ENCODE measurements at places on chromosomes 11 and 22.

GRCh38 chr11:74470526-74470925 is 3.2 kb upstream of the KCNE3 start:
- DNase-seq, result no peak

- DNase-seq, result no peak
Observed at GRCh38 chr11:64224151-64224890, 1.7 kb downstream of the TRPT1 start.

DNA sequence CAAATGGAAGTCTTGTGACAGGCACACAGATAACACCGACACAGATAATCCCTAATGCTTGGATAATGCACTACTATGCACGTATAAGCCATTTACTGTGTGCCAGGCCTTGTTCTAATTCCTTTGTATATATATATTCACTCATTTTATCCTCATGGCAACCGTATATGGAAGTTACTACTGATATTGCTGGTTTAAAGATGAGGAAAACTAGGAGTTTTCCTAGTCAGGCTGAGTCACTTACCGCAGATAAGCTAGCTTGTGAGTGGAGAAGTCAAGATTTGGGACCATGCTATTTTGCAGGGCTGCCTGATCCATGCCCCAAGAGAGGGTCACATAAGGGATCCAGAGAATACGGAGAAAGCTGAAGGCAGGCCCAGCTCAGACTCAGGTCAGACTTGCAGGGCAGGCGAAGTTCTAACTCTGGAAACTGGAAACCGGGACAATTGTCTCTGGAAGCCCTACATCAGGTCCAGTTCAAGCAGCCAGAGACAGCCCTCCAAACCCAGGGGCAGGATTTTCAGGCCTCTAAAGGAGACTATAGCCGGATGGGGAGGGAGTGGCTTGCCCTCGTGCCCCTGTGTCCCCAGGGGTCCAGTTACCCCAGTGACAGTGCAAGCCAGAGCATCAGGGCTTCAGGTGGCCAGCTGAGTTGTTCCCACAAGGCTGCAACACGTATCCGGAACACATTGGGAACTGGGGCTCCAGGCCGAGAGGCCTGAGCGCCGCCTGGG is 534.8 kb downstream of the INSC start:
- no peak for DNase-seq

GRCh38 chr11:73916435-73916834 is 34.4 kb upstream of the DNAJB13 start:
- no peak for DNase-seq

GRCh38 chr11:73425108-73425507 is 48.9 kb downstream of the RELT start:
- no peak for DNase-seq

GRCh38 chr11:31059529-31059928 is 310.0 kb downstream of the DCDC1 start:
- DNase-seq, result no peak

DNA sequence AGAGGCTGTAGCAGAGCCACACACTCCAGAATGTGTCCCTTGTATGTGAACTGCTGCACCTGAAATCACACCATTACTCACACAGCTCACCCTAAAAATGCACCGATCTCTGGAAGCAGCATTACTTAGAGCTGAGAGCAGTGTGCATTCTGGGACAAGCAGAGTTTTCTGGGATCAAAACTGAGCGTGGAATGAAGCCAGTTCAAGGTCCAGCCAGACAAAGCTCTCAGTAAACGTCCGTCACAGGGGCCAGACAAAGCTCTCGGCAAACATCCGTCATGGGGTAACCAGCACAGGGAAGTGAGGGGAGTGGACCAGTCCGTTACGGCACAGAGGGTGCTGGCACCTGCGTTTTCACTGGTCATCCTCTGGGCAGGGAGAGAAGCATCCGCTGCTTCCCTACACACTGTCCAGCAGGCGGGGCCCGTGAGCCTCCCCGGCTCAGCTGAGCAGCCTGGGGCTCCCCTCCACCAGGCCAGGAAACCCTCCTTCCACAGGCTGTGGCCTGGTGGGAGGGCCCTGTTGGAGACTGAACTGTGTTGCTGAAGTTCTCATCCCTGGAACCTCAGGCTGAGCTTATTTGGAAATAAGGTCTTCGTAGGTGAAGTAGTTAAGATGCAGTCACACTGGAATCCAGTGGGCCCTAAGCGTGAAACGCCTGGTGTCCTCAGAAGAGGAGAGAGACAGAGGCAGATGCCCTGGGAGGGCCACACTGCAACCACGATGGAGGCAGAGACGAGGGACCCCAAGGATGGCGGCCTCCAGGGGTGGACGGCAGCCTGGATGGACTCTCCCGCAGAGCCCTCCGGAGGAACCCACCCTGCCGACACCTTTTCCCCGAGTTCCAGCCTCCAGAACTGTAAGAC is 883.9 kb downstream of the BRD1 start:
- DNase-seq, result no peak

DNA sequence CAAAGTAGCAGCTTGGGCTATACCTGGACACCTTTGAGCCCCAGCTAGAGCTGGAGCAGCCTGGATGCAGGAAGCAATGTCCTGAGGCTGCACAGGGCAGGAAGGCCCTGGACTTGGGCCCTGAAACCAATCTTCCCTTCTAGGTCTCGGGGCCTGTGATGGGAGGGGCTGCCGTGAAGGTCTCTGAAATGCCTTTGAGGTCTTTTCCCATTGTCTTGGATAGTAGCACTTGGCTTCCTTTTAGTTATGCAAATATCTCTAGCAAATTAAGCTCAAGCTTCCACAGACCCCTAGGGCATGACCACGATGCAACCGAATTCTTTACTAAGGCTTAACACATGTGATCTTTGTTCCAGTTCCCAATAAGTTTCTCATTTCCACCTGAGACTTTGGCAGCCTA is 40.0 kb downstream of the LINC01488 start:
- DNase-seq, result no peak

GRCh38 chr11:96113193-96113681 is 189.3 kb upstream of the MTMR2 start:
- DNase-seq, result no peak

- no peak for DNase-seq
Observed at GRCh38 chr11:110990311-110990710, 255.2 kb upstream of the POU2AF2 start.

DNA sequence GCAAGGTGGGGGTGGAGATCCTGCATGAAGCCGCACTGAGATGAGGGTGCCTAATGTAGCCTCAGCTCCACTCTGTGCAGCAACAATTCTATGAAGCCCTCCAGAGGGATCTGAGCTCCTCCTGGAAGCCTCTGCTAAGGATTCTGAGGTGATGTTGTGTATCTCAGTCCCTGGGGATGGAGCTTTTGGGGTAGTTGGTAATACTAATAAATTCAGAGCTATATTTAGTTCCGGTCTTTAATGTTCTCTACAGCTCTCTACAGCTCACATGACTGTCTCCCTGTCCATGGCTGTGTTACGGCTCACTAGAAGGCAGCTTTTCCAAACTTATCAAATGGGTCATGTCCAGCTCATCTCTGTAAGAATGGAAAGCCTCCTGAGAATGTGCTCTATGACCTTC is 93.4 kb downstream of the ISX start:
- DNase-seq, result no peak

DNA sequence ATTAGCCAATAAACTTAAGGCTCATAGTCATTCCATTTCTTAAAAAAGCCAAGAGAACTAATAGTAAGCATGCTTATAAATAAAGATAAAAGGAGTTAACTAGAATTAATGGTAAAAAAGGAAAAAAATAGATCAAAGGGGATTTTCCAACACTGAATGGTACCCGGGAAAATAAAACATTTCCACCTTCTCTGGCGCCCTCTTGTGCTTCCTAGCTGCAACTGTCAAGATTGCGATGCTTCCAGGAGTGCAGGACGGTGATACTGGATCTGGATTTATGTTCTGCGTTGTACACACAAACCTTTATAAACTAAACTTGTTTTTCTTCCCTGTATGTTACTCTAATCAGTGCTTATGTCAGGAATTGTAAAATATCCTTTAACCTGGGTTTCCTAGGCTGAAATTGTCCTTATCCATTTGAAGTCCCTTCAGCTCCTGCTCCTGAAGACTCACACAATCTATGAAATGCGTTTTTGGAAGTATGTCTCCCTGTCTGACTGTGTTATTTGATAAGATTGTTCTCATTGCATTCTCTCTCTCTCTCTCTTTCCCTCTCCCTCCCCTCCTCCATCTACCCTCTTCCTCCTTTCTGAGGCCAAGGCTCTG is 9.6 kb upstream of the HTATIP2 start:
- peak; percentile 33 for DNase-seq

DNA sequence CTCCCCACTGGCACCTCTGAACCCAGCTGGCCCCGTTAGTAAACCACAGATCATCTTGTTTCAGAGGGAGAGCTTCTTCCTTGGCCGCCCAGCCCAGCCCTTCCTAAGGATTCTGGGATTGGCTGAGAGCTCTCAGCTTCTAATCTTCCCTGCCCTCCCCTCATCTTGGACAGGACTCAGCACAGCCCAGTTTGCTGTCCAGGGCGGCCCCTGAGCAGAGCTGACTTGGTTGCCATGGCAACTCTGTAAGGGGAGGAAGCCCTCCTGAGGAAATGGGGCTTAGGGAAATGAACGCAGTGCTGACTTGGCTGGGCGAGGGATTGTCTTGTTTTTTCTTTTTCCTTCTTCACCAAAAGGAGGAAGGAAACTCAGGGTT is 4.6 kb downstream of the APOL4 start:
- no peak for DNase-seq

DNA sequence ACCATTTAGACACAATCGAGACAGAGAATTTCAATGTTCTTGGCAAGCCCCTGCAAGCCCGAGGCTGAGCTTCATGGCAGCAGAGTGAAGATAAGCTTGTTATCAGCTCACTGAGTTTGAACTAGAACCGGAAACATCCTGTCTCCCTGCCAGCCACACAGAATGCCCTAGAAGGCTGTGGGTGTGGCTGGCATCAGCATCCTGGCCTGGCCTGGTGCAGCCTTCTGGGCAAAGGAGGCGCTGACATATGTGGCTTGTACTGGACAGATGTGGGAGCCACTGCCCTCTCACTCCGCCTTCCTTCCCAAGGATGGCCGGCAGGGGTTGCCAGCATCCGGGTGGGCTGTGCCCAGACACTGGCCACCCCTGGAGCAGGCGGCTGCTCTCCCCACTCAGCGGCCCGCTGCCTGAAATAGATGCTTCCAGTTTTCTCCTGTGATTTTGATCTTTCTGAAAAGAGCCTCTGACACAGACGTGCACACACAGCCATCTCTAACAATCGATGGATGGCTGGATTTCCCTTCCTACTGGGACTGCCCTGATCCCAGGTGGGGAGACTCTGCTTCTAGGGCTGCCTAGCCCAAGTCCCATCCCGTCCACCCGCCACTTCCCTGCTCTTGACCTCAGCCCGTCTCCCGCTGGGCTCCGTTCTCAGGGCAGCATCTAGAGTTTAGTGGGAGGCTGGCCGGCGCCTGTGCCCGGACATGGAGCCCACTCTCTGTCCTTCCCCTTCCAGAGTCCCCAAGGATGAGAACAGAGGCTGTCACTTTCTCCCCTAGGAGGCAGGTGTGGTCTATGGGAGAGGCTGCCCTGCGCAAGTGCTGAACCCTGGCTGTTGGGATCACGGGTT is 149.7 kb downstream of the CTTN start:
- no peak for DNase-seq

- DNase-seq, result no peak
Observed at GRCh38 chr11:121489823-121490222, 37.1 kb upstream of the SORL1-AS1 start.

GRCh38 chr11:95166781-95167180 is 64.2 kb downstream of the SESN3 start:
- DNase-seq, result no peak

DNA sequence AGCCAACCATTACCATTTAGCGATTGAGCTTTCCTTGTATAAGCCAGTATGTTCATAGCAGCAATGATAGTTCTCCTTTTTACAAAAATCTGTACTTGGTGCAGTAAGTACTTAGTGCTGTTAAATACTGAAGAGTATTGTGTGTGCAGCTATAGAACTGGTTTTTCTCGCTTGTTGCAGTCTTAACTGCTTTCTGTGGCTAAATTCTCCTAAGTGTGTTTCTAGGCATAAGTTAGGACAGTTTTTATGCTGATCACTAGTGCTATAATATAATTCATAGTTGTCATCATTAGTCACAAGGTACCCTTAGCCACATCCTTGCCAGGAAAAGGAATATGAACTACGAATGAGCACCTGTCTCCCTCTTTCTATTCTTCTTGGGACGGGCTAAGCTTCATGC is 107.7 kb downstream of the GRAMD1B start:
- DNase-seq, result no peak

GRCh38 chr11:32118025-32118974 is 27.4 kb downstream of the RCN1 start:
- no peak for DNase-seq

GRCh38 chr11:15910761-15911160 is 445.6 kb downstream of the SOX6 start:
- no peak for DNase-seq

DNA sequence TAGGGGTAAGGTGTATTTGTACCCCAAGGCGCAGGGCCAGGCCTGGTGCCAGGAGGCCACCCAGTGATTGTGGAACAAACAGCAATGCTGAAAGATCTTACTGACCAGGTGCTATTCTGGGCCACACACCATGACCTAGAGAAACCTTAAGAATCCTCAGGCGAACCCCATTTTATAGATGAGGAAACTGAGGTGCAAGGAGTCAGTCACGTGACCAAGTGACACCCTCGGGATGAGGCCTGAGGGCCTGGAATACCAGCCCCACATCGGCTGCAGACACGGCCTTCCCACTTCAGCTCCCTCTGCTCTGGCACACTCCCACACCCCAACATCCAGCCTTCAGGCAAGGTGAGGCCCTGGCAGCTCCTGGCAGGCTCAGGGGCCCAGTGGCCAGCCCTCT is 13.1 kb downstream of the CABP7 start:
- DNase-seq, result no peak

- no peak for DNase-seq
Observed at GRCh38 chr11:125950178-125950490, 4.3 kb downstream of the VSIG10L2 start.

DNA sequence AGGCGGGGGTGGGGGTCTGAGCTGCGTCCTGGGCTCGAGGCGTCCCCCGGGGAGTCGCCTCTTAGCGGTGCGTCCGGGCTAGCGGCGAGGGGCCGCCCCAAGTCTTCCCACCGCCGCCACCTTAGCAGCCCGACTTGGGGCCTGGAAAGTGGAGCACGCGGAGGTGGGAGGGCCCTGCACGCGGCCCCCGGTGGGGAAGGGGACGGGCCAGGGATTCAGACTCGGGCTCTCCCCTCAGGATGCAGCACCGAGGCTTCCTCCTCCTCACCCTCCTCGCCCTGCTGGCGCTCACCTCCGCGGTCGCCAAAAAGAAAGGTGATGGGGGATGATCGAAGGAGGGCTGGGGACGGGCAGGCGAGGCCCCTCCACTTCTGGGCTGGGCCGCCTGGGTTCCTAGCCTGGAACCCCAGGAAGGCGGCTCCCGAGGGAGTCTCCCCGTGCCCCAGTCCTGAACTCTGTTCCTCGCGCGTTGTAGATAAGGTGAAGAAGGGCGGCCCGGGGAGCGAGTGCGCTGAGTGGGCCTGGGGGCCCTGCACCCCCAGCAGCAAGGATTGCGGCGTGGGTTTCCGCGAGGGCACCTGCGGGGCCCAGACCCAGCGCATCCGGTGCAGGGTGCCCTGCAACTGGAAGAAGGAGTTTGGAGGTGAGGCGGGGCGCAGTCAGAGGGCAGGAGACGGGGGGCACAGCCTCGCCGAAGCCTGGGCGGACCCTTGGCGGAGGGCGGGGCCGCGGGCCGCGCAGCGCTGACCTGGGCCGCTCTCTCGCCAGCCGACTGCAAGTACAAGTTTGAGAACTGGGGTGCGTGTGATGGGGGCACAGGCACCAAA is 563 bp downstream of the MDK start:
- DNase-seq, result peak; percentile 73
